ENCODE measurements at places on chromosomes 2 and 18. TPM values are rescaled to one million over a fixed set of nuclear protein-coding genes. Genes with fewer than 3 reads are reported as not detected.

- peaks cover 19% of the 10 kb centered on the region for H3K4me1 ChIP-seq
- H3K4me3 ChIP-seq, result no peak overlapping the region
Observed at GRCh38 chr2:26763019-26763418, 1.1 kb upstream of the SLC35F6 start.

DNA sequence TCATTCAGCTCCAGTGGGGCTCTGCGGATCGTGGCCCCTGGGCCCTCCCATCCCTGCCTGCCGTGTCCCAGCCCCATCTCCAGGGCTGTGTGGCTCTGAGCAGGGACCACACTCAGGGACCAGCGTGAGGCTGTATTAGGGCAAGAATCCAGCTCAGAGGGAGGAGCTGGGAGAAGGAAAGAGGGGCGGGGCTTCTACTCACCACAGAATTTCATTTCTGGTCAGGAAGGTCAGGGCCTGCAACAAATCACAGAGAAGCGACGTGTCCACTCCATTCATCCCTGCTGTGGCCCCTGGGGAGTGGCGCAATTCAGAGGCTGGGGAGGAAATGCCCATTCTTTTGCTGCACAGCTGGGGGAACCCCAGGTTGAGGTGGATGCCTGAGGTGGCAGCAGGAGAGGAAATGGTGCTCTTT, 828 bp downstream of the CIB4 start:
- DNase-seq, result no peak
- no peak overlapping the region for H3K4me3 ChIP-seq
- no peaks in the 10 kb centered on the region for H3K4me1 ChIP-seq
- H3K27ac ChIP-seq, result no peak overlapping the region

DNA sequence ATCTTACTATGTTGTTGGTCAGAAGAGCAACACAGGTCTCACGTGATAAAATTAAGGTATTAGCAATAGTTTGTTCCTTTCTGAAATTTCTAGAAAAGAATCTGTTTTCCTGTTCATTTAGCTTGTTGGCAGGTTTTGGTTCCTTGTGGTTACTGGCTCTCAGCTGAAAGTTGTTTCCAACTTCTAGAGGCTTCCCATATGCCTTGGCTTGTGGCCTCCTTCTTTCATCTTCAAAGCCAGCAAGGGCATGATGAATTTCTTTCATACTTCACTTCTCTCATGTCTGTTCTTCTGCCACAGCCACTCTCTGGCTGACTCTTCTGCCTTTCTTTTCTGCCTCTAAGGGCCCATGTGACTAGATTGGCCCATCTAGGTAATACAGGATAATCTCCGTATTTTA, 193.7 kb downstream of the TRIB2 start:
- no peak for DNase-seq
- no peaks in the 10 kb centered on the region for H3K27me3 ChIP-seq
- no peak overlapping the region for H3K27ac ChIP-seq
- no peaks in the 10 kb centered on the region for H3K36me3 ChIP-seq

GRCh38 chr2:121427187-121427689, 103.4 kb upstream of the RNU4ATAC start:
- DNase-seq, result no peak
- H3K4me1 ChIP-seq, result no peaks in the 10 kb centered on the region
- no peak overlapping the region for H3K27ac ChIP-seq
- no peaks in the 10 kb centered on the region for H3K27me3 ChIP-seq
- no peak overlapping the region for H3K4me3 ChIP-seq

DNA sequence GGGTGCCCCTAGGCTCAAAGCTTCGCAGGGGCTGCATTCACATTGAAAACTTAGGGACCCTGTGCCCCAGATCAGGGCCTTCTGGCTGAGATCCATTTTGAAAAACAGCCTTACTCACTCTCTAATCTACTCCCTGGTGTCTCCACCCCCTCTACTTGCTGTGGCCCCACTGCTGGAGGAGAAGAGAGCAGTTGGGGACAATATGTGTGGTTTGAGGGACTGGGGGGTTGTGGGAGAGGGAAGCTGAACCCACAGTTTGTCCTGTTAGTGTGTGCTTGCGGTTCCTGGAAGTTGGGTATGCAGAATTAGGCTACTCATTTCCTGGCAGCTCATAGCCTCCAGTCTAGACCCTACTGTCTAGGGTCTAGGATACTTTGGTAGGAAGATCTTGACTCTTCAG, 211.4 kb downstream of the PRKCE start:
- peaks cover 5% of the 10 kb centered on the region for H3K4me1 ChIP-seq
- H3K27ac ChIP-seq, result no peak overlapping the region
- no peaks in the 10 kb centered on the region for H3K36me3 ChIP-seq

GRCh38 chr2:230664128-230664527, 48.5 kb upstream of the CAB39 start:
- H3K4me1 ChIP-seq, result peaks cover 4% of the 10 kb centered on the region
- H3K36me3 ChIP-seq, result no peaks in the 10 kb centered on the region

DNA sequence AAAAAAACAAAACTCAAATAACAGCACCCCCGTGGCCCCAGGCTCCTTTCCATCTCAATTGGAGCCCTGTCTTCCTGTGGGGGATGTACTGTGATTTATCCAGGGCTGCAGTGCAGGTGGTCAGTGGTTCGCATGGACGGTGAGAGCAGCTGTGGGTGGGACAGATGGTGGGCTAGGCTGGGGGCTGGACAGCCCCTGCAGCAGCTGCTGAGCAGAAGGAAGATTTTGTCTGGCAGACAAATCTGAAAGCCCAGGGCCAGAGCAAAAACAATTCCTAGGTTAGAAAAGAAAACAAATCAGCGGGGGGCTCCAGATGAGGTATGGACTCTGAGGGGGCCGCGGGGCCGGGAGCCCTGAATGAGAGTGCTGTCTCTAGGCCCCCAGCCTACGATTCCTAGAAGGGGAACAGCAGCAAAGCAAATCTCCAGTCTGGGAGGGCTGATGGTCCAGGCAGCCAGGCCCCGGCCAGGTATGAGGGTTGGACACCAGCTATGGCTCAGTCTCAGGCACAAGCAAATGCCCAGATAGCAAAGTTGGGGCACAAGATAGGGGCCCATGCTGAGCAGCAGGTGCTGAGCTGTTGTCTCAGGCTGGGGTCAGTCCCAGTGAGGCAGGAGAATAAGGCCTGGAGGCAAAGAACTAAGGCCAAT, 45.4 kb downstream of the SOWAHC start:
- H3K27ac ChIP-seq, result no peak overlapping the region
- no peaks in the 10 kb centered on the region for H3K4me1 ChIP-seq
- H3K27me3 ChIP-seq, result peaks cover 6% of the 10 kb centered on the region
- DNase-seq, result no peak
- H3K4me3 ChIP-seq, result no peak overlapping the region

DNA sequence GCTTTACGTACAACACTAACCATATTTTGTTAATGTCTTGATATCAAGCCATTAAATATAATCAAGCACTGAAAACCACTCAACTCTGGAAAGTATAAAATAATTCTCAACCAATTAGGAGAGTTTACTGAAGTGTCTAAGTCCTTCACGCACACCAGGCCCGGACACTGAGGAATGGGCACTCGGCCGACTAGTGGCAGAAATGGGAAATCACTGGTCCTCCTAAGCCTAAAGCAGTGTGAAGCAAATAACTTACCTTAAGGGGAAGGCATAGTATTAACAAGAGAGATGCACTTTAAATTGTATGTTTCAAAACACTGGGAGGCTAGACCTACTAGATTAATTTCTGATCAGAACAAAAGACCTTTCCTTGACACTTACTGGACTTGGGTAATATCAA, 45.7 kb downstream of the FAM210A start:
- no peak overlapping the region for H3K4me3 ChIP-seq
- H3K27me3 ChIP-seq, result no peaks in the 10 kb centered on the region
- no peak overlapping the region for H3K27ac ChIP-seq
- H3K4me1 ChIP-seq, result no peaks in the 10 kb centered on the region

GRCh38 chr18:79926715-79927606, 24.5 kb downstream of the SLC66A2 start:
- no peaks in the 10 kb centered on the region for H3K27me3 ChIP-seq
- no peaks in the 10 kb centered on the region for H3K4me1 ChIP-seq
- H3K36me3 ChIP-seq, result peaks cover 13% of the 10 kb centered on the region
- H3K4me3 ChIP-seq, result no peak overlapping the region

GRCh38 chr18:44126598-44126997, 554.1 kb upstream of the SETBP1 start:
- peaks cover 11% of the 10 kb centered on the region for H3K4me1 ChIP-seq
- no peak overlapping the region for H3K27ac ChIP-seq
- H3K36me3 ChIP-seq, result no peaks in the 10 kb centered on the region
- no peaks in the 10 kb centered on the region for H3K27me3 ChIP-seq
- H3K4me3 ChIP-seq, result no peak overlapping the region

DNA sequence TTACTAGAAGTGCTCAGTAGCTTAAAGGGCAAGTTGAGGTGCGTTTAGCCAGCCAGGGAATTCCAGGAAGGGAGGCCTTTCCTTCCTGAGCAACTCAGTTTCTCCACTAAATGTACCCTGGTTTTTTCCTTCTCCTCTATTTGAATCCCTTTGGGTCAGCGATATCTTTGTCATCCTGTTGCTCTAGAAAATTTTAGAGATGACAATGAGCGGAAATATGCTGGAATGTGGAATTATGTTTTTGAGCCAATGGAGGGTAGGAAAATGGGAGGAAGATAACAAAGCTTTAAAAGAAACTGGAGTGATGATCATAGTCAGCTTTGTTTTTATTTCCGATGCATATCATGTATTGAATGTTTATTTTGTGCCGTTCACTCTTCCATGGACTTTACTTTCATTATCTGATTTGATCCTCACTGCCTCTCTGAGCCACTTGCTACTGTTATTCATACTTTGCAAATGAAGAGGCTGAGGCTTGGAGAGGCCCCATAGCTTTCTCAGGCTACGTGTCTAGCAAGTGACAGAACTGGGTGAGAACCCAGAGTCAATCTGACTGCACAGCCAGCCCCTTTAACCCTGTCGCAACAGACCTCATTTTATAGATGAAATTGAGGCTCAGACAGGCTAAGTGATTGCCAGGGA, 67.3 kb downstream of the NTSR2 start:
- peak; percentile 83 for DNase-seq
- peak overlapping the region; percentile 77 for H3K27ac ChIP-seq
- H3K4me3 ChIP-seq, result peak overlapping the region; percentile 58
- no peaks in the 10 kb centered on the region for H3K36me3 ChIP-seq
- peaks cover 23% of the 10 kb centered on the region for H3K4me1 ChIP-seq

DNA sequence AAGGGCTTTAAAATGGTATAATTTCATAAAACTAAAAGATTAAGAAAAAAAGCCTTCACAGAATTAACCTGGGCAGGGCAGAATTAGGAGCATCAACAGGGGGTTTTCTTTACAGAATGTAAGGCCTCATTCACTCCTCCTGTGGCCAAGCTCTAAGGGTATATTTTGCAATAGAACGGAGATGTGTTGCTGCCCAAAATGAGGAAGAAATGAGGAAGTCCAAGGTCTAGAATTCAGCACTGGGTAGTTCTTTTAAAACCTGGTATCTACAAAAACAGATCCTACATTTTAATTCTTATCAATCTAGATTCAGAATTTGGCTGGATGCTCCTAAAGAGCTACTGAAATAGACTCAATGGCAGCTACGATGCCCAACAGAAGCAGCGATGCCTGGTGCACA, 101.8 kb downstream of the AKAIN1 start:
- no peak overlapping the region for H3K4me3 ChIP-seq
- H3K27ac ChIP-seq, result no peak overlapping the region
- H3K36me3 ChIP-seq, result no peaks in the 10 kb centered on the region
- DNase-seq, result no peak

DNA sequence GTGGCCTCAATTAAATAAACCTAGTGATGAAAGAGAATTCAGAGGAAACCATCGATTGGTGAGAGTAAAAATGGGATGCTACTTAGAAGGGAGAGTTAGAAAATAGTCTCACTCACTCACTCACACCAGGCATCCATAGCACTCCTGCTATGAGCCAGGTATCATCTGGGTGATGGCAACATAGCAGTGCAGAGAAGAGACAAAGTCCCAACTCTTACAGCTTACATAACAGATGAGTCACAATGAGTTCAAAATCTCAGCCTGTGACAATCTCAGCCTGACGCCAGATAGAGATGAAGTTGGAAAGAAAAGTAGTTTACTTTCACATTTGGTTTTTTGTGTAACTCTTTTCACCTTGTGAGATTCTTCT, 55.4 kb upstream of the THOC1 start:
- no peaks in the 10 kb centered on the region for H3K27me3 ChIP-seq
- H3K27ac ChIP-seq, result peak overlapping the region; percentile 29
- peaks cover 30% of the 10 kb centered on the region for H3K4me1 ChIP-seq
- H3K36me3 ChIP-seq, result no peaks in the 10 kb centered on the region
- peak; percentile 62 for DNase-seq
- H3K4me3 ChIP-seq, result no peak overlapping the region

DNA sequence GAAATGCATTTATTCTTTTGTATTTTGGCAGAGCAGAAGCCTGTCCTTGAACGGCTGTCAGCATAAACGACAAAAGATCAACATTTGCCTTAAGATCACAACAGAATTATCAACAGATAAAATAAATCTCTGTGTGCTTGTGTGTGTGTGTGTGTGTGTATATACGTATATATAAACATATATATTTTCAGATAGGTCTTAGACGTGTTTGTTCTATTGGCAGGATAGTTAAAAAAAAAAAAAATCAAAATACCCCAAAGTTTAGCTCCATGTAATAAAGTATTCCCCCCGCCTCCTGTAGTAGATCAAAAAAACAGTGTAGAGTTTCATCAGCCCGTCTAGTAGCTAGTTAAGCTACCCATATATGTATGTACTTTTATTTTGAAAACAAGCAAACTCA, 107.9 kb downstream of the CHN1 start:
- no peak overlapping the region for H3K4me3 ChIP-seq
- H3K4me1 ChIP-seq, result no peaks in the 10 kb centered on the region
- no peak for DNase-seq
- no peaks in the 10 kb centered on the region for H3K27me3 ChIP-seq
- H3K36me3 ChIP-seq, result no peaks in the 10 kb centered on the region

GRCh38 chr2:92074549-92074898, 2796.7 kb upstream of the TEKT4 start:
- no peak overlapping the region for H3K4me3 ChIP-seq
- no peak overlapping the region for H3K27ac ChIP-seq
- H3K36me3 ChIP-seq, result no peaks in the 10 kb centered on the region
- no peaks in the 10 kb centered on the region for H3K4me1 ChIP-seq
- no peaks in the 10 kb centered on the region for H3K27me3 ChIP-seq

- H3K36me3 ChIP-seq, result no peaks in the 10 kb centered on the region
- no peaks in the 10 kb centered on the region for H3K4me1 ChIP-seq
- no peak overlapping the region for H3K4me3 ChIP-seq
- H3K27ac ChIP-seq, result no peak overlapping the region
- H3K27me3 ChIP-seq, result peaks cover 8% of the 10 kb centered on the region
- DNase-seq, result no peak
Observed at GRCh38 chr18:58476022-58476421, 152.9 kb downstream of the ALPK2 start.

DNA sequence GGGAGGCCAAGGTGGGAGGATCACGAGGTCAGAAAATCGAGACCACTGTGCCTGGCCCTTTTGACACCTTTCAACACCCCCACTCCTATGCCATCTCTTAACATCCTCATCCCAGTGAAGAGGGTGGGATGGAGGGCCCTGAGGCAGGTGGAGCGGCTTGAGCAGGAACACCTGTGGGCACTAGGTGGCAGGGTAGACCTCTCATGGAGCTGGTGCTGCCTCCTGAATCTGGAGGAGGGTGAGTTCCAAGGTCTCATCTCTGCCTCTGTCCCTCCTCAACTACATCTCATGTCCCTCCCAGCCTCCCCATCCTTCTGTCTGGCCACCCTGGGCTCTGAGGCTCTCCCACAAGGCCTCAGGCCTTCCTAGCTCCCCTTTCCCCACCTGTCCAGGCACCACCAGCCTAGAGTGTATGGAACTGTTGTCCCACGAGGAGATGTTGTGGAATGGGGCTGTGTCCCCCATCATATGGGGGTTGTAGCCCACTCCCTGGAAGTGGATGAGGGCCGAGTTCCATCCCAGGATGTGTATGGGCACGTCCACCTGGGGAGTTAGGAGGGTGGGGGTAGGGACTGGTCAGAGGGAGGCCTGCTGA, 17.0 kb upstream of the CRYBA2 start:
- no peak overlapping the region for H3K4me3 ChIP-seq
- H3K4me1 ChIP-seq, result no peaks in the 10 kb centered on the region
- H3K36me3 ChIP-seq, result no peaks in the 10 kb centered on the region
- no peaks in the 10 kb centered on the region for H3K27me3 ChIP-seq

GPBAR1 gene
- 0.14 TPM for polyA plus RNA-seq

VPS4B gene
- polyA plus RNA-seq, result 10.5 TPM

DARS1 gene
- polyA plus RNA-seq, result 20.9 TPM

ACADL gene
- not detected for polyA plus RNA-seq

All from endothelial cell of umbilical vein (primary cell).